Glomerular endothelial cell (primary cell): ENCODE measurements at places on chromosomes 11 and 22. TPM values are rescaled to one million over a fixed set of nuclear protein-coding genes. Genes with fewer than 3 reads are reported as not detected.

The PATE1 gene
- not detected in 2 replicates for total RNA-seq

The B4GALNT4 gene
- total RNA-seq, result 4.7 and 5.3 TPM in 2 replicates

The MUC6 gene
- total RNA-seq, result not detected in 2 replicates

The MB gene
- not detected in 2 replicates for total RNA-seq

The GUCY1A2 gene
- total RNA-seq, result 1.4 and 2.8 TPM in 2 replicates
